ENCODE measurements at places on chromosomes 7 and 10. TPM values are rescaled to one million over a fixed set of nuclear protein-coding genes. Genes with fewer than 3 reads are reported as not detected.

GRCh38 chr10:48722153-48723145 lies 37.8 kb downstream of the WDFY4 start:
- DNase-seq = no peak

DNA sequence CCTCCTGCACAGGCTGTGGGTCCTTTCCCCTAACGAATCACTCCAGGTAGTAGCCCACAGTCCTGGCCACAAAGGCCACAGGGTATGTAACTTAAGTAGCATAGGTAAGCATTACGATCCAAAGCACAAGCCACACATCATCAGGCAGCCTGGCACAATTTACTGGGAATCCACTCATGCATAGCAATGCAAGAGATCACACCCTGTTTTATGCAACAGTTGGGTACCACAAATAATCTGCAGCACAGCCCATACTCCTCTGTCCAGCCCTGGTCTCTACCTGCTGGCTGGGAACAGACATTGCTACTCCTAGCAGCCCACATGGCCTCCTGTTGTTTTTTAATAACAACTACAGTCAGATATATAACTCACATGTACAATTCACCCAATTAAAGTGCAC lies 34.3 kb downstream of the SRPK2 start:
- no peak for DNase-seq

Gene GIMAP4
- total RNA-seq = not detected

DNA sequence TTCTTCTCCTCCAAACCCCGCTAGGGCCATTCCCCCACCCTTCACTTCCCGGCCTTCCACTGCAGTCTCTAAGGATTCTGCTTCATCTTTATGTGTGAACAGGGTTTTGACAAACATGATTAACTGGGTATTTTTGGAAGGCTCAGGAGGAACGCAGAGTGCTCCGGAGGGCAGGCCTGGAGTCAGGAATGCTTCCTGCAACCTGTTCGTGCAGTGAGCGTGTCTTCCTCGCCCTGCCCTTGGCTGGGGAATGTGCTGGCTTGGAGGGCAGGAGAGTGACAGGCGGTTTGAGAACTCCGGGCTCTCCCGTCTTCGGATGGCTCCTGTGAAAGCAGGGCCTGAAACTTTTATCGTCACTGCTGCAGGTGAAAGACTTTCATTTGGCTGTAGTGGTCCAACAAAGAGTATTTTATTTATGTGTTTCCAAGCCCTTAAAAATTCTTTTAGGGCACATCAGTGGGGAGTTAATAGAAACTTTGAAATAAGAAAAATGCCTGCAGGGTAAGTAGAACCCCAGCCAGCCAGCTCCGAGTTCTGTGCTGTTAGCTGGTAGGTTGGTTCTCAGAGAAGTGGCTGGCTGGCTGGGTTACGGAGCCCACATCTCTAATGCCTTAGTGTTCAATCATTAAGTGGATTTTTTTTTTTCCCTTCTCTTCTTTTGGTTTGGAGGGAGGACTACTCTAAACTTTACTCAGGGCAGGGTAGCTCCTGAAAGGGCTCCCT lies 51.0 kb downstream of the TCF7L2 start:
- DNase-seq = no peak

DNA sequence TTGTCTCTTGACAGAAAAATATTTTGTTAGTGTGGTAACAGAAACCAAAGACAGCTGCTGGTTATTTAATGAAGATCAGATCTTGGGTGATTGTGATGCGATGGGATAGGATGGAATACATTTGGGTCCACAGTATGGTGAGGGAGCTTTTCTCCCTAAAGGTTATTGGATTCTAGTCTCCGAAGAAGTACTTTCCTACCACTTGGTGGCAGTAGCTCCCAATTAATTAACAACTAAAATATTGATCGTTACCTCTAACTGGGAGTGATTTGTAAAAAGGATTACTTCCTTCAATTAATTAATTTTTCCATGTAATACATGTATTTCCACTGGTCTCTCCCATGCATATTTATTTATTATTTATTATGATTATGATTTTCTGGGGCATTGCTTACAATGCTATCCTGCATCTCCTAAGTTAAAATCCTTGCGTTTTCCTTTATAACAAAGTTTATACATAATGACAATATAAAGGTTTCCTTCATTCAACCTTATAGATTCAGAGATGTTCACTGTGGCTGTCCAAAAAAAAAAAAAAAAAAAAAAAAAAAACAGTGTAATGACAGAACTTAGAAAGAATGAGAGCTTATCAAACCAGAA lies 25.6 kb downstream of the TMEM196 start:
- DNase-seq = peak; percentile 65

- DNase-seq = peak; percentile 64
These were observed 75.1 kb downstream of the ANKRD61 start for GRCh38 chr7:6106140-6106904.

Gene GPER1
- total RNA-seq = 1.5 TPM

- DNase-seq = no peak
These were observed 303.3 kb upstream of the IGFBP3 start for GRCh38 chr7:46224363-46224762.

DNA sequence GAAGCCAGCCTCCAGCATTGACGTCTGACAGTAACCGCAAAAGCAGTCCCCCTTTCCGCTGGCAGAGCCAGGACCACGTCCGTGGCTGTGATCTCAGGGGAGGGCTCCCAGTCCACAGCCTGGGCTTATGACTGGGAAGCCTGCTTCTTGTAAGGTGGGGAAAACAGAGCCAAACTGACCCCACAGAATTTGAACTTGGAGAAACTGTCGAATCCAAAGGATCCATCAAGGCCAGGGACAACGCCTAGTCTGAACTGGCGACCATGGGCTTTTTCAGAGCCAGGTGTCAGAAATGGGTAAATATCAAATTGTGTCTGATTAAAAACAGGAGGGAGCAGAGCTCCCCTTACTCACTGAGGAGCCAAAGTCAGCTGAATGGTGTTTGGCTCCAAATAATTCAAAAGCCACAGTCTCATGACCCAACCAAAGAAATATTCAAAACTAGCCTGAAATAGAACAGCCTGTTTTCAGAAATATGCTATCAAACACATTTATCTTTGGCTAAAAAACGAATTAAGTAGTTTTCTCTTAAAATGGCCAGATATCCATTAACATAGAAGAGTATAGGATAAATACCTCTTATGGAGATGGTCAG lies 751.4 kb upstream of the GALNT17 start:
- DNase-seq = peak; percentile 4

Gene NOLC1
- 23.4 TPM for total RNA-seq

DNA sequence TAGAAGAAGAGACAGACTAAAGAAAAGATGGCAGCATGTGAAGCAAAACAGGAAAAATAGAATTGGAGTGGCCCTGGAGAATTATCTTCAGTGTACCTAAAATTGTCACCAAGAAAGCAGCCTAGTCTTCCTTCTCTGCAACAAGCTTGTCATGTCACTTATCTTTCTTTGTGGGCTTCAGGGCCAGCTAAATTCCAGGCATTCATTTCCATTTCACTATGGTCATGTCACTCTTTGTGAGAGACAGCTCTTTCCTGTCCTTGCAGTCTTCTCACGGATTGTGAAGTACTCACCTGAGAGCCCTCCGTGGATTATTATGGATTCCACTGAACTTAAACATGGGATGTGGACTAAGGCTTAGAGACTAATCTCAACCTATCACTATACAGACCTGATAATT lies 9.0 kb upstream of the HKDC1 start:
- no peak for DNase-seq

DNA sequence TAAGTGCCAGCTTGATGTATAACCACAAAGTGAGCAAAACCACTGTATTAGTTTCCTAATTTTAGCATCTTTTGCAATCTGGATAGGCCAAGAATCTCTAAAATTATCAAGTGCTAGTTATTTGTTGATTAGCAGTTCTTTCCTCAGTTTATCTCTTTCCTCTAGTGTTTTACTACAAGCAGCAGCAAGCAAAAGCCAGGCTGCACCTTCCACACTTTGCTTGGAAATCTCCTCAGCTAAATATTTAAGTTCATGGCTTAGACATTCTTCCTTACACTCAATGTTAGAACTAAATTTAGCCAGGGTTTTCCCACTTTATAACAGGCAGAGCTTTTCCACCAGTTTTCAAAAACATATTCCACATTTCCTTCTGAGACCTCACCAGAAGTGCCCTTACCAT lies 85.7 kb upstream of the BMPER start:
- no peak for DNase-seq

GRCh38 chr10:133379152-133379800 lies at the start of gene PAOX:
TSS of gene PAOX (plus strand) at chr10:133379262. CDS start at chr10:133379317, 55 bp downstream.
- DNase-seq = peak; percentile 64
